ENCODE measurements at places on chromosomes 2 and 18.
A peak's percentile ranks its signal among the peaks of the same experiment; 100 is the strongest.

DNA sequence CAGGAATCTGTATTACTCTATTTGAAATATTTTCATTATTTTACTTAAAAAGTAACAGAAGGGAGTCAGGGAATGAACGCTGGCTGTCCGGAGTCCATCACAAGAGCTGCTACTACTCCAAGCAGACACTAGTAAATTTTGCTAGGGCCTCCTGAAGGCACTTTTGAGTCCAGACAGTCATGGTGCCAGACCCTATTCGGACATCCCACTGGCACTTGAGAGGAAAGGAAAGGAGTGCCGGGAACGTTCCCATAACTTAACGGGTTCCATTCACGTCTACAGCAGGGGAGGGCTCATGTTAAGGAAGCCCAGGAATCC is 563 bp upstream of the GMCL1 start:
- no peak for DNase-seq

DNA sequence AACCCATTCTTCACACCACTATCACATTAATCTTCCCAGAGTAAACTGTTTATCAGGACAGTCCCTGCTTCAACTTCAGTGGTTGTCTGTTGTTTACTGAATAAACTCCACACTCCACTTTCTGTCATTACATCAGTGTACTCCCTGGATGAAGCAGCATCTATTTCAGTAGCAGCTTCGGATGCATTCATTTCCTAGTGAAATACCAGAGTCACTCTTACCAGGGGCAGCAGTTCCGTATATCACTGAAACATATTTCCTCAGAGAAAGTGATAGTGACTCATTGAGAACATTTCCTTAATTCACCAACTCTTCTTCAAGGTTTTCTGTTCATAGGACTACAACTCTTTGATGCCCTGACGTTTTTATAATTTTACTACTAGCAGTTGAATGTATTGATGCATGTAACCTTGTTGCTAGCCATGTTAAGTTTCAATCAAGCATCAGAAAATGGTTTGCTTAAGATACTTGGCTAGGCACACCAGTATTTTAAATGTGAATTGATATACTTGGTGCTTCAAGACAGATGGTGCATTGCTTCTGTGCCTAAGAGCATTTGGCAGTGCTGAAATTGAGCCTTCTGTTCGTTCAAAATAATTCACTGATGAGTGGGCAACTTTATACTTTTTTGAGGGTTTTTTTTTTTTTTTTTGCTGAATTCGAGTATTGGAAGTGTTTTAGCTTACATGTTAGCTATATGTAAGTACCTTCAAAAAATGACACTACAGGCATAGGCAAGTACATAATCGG is 92.3 kb downstream of the UBE2E3 start:
- no peak for DNase-seq

DNA sequence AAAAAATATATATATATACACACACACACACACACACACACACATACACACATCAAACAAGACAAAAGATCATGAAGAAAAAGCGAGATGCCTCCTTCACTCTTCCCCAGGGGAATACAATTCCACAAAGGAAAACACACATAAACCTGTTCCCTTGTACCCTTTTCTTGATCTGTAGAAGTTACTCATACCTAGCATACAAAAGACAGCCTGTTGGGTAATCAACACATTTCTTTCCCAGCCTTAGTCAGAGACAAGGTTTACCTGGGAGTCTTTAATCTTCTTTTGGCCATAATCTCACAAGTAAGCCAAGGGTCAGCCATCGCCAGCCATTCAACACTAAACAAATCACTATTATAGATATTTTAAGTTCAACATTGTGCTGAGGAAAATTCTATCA is 407.0 kb downstream of the SUCLG1 start:
- no peak for DNase-seq

DNA sequence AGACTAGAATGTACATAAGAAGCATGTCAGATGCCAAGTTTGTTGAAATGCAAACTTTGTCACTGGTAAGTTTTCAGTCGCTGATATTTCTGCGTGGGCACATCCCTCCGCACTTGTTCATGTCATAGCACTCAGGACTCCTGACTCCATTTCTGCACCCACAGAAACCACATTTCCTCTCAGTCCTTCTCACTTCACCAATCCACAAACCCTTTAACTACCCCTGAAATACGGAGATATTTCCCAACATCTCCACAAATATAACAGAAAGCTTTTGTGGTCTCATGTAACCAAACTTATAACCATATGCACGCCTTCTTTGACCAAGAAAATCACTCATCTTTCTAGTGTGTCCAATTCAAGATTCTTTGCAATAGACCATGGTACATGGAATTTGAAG is 276.9 kb upstream of the ERBB4 start:
- no peak for DNase-seq

GRCh38 chr2:120852200-120852815 is 116.6 kb downstream of the GLI2 start:
- DNase-seq = no peak

DNA sequence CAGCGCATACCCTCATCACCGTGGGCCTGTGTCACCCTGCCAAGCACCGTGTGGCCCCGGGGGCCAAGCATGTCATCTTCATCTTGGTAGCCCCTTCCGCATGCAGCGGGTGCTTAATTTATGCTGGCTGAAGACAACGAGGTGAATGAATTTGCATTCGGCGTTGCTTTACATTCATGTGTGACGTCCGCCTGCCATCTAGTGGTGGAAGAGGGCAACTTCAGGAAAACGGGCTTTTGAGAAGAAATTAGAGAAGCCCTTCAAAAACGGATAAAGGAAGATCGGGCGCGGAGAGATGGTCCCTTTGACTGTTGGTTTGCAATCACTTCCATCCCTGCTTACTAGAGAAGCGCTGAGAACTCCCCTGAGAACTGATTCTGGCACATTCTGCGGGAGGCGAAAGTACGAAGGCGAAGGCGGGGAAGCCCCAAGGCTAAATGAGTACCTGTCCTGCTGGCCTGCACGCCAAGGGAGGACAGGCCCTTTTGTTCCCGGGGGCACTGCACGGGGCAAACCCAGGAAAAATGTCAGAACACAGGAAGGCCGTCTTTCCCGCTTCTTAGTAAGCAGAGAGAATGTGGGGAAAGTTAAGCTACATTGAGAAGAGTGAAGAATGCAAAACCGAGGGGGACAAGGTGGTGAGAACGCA is 145.9 kb downstream of the ZNF516 start:
- peak; percentile 31 for DNase-seq

- no peak for DNase-seq
Measured at GRCh38 chr2:19648583-19648982, 253.2 kb downstream of the TTC32 start.

GRCh38 chr2:128600581-128601297 is 282.1 kb upstream of the HS6ST1 start:
- no peak for DNase-seq

GRCh38 chr18:21468514-21469164 is 131.9 kb downstream of the ESCO1 start:
- DNase-seq = no peak

- no peak for DNase-seq
Measured at GRCh38 chr2:238024986-238025385, 35.8 kb upstream of the SCLY start.

GRCh38 chr2:157107877-157108276 is 149.6 kb upstream of the GALNT5 start:
- no peak for DNase-seq

- peak; percentile 15 for DNase-seq
Measured at GRCh38 chr2:100427627-100428258, 10.3 kb upstream of the CHST10 start.

- DNase-seq = no peak
Measured at GRCh38 chr2:45450634-45451033, 160.4 kb downstream of the SRBD1 start.

GRCh38 chr2:128304715-128305554 is 13.7 kb downstream of the HS6ST1 start:
- DNase-seq = no peak

Measured in nucleus accumbens (tissue), 56 donors.